ENCODE measurements at places on chromosomes 2 and 18.

DNA sequence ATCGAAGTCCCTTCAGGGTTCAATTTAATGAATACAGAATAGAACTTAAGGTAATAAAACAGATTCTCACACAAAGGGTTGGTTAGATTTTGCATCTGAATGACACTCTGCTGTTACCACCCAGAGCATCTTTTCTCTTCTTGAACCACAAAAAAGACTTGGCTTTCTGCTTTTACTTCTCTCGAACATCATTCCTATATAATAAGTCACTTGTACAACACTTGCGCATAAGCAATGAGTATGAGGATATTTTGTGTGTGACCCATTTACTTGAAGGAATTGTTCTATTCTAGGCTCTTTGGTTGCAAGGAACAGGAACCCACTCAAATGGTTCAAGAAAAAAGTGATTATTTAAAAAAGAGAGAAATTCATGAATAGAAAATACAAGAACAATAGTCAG, 126.2 kb downstream of the NUP35 start:
- DNase-seq = no peak

GRCh38 chr2:32423536-32423935, 66.7 kb downstream of the BIRC6 start:
- DNase-seq = no peak

- DNase-seq = no peak
Measured at GRCh38 chr2:44230378-44230777, 44.9 kb upstream of the SLC3A1 start.

DNA sequence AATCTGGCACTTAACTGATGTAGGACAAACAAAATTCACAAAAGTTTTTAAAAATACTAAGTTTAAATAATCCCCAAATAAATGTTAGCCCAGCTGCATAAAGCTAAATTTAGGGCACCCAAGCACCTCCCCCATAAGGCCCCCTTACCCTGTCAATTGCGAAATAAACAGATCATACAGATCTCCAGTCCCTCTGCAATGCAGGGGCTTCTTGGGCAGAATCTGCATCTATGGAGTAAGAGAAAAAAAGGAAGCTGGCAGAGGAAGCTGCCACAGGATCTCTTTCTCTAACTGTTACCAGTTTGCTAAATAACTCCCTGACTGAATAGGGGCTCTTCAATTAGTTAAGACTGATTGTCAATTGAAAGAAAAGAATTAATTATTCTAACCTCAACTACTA, 117.7 kb downstream of the MEMO1 start:
- no peak for DNase-seq

DNA sequence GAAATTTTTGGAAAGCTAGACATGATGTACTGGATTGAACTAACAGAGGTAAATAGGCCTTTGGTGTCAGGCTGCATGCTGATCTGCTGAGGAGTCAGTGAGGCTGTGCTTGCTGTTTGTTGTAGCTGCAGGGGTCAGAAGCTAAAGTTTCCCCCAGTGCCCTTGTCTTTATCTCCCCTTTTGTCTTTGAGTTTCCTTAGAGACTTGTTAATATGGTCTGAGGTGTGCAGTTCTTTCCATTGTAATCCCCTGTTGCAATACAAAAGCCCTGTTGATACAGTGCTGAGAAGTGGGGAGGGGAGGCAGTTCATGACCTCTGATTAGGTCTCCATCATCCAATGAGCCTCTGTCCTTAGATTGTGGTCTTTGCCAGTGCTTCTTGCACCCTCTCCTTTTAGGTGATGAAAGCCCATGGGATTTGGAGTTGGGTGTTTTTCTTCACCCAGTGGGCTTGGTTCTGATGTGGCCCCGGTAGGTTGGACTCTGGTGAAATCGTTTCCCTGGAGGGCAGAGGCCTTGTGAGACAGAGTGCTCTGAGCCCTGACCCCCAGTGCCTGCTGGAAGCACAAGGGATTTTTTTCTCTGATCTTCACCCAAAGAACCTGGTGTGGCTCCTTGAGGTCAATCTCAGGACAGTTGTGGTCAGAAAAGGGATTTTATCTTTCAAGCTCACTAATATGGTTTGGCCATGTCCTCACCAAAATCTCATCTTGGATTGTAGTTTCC, 163.1 kb downstream of the TMEM18 start:
- DNase-seq = no peak

GRCh38 chr2:83602753-83603152, 856.3 kb downstream of the SUCLG1 start:
- no peak for DNase-seq

DNA sequence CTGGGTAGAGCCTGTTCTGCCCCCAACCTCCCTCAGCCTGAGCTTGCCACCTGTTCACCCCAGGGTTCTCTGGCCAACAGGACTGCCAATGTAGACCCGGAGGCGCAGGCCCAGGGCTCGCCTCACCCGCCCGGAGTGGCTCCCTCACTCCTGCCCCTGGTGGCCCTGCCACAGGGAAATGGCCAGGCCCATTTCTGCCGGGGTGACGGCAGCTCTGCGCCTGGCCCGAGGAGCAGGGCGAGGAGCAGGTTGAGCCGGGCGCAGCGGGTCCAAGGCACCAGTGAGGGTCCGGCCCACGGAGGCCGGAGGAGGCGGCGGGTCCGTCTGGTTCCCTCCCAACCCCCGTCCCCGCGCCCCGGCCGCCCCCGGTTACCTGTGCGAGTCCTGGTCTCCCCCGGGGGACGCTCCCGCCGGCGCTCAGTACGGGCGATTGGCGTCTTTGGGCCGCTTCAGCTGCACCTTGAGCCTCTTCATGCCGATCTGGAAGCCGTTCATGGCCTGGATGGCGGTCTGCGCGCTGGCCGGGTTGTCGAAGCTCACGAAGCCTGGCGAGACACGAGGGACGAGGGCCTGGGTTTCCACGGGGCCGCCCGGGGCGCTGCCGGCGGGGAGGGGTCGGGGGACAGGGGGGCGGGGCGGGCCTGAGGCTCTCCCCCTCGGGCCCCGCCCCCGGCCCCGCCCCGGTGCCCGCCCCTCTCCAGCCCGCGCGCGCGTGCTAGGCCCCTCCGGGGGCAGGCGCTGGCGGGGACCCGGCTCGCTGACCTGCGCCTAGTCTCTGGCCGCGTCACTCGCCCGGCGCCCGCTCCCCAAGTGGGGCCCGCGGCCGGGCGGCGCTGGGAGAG, 312.0 kb downstream of the CELF4 start:
- DNase-seq = no peak

DNA sequence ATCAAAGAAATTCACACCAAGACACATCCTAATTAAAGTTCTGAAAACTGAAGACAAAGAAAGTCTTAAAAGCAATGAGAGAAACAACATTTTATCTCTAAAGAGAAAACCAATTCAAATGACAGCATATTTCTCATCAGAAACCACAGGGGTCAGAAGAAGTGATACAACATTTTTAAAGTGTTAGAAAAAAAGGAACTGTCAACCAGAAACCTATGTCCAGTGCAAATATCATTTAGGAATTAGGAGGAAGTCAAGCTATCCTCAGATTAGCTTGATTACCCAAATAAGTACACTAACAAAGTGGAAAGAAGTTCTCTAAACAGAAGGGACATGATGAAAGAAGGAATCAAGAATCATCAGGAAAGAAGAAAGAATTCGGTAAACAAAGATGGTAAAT, 59.5 kb upstream of the BCL2L11 start:
- no peak for DNase-seq

GRCh38 chr2:158616480-158617000, 159.8 kb downstream of the PKP4 start:
- no peak for DNase-seq

- DNase-seq = no peak
Measured at GRCh38 chr2:203673933-203674332, 32.5 kb upstream of the CD28 start.

DNA sequence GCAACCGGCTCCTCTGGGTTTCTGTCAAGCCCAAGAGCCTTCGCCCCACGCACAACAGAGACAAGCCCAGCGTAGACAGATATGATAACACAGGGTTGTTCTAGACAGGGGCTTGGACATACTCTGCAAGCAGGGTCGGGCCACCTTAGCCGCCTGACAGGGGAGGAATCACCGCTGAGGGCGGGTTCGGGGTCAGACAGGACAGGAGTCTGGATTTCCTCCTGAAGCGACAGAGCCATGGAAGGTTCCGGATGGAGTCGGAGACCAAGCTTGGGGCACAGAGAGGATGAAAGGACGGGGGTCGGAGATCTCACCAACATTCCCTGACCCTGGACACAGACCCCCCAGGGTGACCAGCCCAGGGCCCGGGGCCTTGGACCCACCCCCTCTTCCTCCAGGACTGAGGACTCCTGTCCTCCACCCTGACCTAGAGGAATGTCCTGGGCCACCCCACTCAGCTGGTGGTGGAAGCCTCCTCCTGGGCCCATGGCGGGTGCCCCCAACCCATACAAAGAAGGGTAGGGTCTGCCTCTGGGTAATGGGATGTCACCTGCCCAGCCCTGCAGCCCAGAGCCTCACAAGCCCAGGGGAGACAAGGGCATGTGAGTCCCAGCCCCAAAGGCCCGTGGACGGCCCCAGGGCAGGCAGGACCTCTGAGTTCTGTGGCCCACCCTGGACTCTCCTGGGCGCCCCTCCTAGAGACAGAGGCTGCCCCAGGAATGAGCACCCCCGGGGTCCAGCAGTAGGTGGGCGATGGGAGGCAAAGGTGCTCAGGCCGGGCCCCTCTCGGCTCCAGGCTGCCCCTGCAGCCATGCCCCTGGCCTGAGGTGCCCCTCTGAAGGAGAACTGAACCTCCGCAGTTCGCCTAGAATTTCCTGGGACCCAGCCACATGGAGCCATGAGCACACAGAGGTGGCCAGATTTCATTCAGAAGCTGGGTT, 44.1 kb upstream of the GPC1 start:
- DNase-seq = no peak

DNA sequence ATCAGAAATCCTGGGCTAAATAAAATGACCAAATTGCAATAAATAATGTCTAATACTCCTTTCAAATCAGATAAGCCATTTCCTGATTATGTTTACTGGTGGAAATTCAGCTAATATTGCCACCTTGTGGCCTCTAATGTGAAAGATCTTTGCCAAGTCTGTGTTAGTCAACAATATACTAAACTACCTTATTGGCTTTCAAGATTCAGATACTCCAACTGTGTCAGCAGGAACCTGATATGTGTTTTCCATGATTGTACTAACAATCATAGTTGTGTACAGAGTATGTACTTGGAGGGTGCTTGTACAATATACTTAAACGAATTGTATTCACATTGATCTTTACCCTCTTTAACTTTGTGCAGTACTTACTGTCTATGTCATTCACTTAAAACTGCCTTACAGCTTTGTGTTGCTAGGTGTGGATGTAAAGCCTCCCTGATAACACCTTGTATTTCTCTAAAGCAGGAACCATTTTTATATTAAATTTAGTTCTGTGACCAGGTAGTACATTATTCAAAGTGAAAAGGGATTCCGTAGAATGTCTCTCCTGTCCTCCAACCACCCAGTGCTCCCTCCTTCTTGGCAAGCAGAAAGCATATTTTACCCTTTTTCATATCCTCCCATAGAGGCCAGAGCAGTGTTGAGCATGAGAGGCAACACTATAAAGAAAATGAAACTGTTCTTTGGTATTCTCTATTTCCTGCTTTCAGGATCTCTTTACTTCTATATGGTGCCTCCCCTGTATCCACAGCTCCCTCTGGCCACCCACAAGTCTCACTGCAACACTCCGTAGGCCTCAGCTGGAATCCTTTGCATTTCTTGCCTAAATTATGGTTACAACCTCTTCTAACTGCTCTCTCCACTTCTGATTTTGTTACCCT, 75.2 kb upstream of the C2orf15 start:
- DNase-seq = no peak

DNA sequence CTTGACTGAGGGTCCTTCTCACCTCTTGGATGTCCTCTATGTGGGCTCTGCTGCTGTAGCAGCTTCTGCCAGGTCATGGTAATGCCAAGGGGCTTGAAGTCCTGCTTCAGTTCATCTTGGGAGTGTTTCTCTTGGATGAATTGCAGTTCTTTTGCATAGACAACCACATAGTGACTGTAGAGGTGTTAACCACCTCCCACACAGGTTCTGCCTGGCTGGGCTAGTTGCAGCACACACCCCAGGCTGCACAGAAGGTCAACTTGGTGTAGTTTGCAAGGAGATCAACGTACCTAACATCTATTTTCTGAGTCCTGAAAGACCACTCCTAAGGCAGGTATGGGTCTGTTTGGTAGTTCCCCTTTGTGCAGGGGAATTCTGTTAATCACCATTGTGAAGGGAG, 108.1 kb downstream of the ADCYAP1 start:
- DNase-seq = no peak

Data from 8988T (cell line).